RWPE2 (cell line): ENCODE measurements at places on chromosomes 7 and 10.

DNA sequence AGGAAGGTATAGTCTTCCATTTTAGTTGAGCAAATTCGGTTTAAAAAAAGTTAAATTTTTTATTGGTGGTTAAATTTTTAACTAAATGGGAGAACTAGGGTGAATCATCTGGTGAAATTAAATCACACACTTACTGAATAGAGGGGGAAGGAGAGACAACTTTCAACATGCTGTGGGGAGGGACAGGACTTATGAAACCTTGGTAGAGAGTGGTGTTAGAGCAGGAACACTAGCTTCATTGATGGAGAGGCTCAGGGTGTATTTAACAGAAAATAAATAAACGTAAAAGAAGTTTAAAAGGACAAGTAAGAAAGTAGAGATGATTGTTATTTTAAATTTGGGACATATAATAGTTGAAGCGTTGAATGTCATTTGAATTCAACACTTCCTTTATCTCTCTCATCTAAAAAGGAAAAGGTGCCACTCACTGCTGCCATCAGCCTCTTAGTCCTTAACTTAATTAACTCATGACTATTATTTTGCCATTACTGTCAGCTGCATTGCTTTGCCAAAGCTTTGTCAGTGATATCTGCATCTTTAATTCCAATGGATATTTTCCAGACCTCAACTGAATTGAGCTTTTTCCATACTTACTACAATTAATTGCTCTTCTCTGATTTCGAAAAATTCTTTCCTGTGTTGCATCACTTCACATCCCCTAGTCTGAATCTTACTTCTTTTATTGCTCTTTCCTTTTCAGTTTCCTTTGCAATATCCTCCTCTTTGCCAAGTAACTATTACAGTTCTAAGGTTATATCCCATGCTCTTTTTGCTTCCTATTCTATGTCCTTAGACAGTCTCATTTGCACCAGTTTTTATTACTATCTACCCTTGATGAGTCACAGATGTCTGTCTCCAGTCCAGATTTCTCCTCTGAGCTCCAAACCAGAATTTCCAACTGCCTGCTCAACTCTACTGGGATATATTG lies 71.7 kb downstream of the GNAT3 start:
- no peak overlapping the region for H3K4me3 ChIP-seq
- H3K27ac ChIP-seq, result peak overlapping the region; percentile 16
- H3K4me1 ChIP-seq, result no peaks in the 10 kb centered on the region
- H3K36me3 ChIP-seq, result no peaks in the 10 kb centered on the region
- no peaks in the 10 kb centered on the region for H3K27me3 ChIP-seq

- DNase-seq, result no peak
- no peaks in the 10 kb centered on the region for H3K4me1 ChIP-seq
- peaks cover 7% of the 10 kb centered on the region for H3K27me3 ChIP-seq
- no peaks in the 10 kb centered on the region for H3K36me3 ChIP-seq
- no peak overlapping the region for H3K27ac ChIP-seq
Observed at GRCh38 chr10:78134773-78135306, 101.2 kb downstream of the RPS24 start.

DNA sequence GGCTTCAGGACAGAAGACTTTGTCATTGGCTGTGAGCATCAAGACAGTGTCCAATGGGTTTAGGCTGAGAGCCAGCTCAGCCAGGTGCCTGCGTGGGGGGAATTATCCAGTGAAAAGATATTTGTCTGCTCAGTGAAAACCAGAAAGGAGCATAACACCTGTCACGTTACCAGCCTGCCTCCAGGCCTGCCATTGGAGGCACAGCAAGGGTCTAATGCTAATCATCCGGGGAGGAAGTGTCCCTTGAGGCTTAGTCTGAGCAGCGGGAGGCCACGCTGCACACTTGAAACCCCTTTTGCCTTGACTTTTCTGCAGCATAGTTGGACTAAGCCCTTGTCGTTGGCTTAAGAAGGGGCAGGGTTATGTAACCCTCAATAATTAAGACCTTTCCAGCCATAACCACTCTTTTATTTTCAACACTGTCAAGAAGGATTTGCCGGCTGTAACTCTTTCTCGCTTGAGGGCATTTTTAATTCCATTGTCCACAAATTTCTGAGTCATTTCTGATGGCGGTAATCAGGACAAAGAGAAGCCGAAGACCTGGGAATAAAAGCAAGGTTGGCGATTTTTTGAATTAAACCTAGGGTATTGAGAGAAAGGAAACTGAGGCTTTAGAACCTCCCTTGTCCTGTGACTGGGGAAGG lies 639.6 kb upstream of the FOXK1 start:
- H3K4me1 ChIP-seq, result no peaks in the 10 kb centered on the region
- no peak overlapping the region for H3K27ac ChIP-seq
- no peak for DNase-seq
- H3K27me3 ChIP-seq, result no peaks in the 10 kb centered on the region
- no peak overlapping the region for H3K4me3 ChIP-seq
- H3K36me3 ChIP-seq, result no peaks in the 10 kb centered on the region

GRCh38 chr7:123738356-123738755 lies 10.4 kb downstream of the WASL start:
- H3K27ac ChIP-seq, result no peak overlapping the region
- H3K4me3 ChIP-seq, result no peak overlapping the region
- no peak for DNase-seq
- H3K27me3 ChIP-seq, result no peaks in the 10 kb centered on the region
- H3K4me1 ChIP-seq, result no peaks in the 10 kb centered on the region
- peaks cover 9% of the 10 kb centered on the region; the same call in 1 of the 2 replicates for H3K36me3 ChIP-seq

- peaks cover 54% of the 10 kb centered on the region for H3K27me3 ChIP-seq
- no peak overlapping the region for H3K4me3 ChIP-seq
- H3K4me1 ChIP-seq, result peaks cover 4% of the 10 kb centered on the region
- DNase-seq, result peak; percentile 46
- H3K36me3 ChIP-seq, result no peaks in the 10 kb centered on the region
Observed at GRCh38 chr7:129784783-129785684, 167.7 kb downstream of the UBE2H start.

DNA sequence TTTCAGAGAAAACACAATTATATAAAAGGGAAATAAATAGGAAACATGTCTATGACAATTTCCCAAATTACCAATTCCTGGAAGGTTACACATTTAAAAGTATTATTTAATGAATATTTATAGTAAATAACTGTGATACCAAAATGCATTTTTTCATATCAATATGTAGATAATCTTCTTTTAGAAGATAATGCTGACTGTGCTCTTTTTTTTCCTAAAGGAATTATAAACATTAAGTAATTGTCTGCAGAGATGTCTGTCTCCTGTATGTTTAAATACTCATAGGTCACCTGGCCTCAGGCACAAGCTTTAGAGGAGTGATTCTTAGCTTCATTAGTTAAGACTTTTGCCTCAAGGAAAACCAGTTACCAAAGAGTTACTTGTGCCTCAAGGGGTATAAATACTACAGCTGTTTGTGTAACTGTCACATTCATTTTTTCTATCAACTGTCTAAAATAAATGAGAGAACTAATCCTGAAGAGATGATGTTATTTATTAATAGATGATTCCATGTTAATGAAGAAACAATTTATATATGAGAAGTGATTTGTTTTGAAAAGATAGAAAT lies 77.1 kb downstream of the DNAJC1 start:
- H3K4me1 ChIP-seq, result peaks cover 40% of the 10 kb centered on the region
- no peaks in the 10 kb centered on the region for H3K27me3 ChIP-seq
- H3K27ac ChIP-seq, result peak overlapping the region; percentile 93

DNA sequence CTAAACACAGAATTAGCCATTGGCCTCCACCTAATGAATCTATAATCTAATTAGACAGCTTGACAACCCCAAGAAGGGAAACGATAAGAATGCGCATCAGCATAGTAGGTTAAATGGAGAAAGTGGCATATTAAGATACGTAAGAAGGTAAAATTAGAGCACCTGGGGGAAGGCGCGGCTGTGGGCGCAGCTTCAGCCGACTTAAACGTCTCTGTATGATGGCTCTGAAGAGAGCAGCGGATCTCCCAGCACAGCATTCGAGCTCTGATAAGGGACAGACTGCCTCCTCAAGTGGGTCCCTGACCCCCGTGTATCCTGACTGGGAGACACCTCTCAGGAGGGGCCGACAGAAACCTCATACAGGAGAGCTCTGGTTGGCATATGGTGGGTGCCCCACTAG lies 518.8 kb downstream of the PHTF2 start:
- no peaks in the 10 kb centered on the region for H3K36me3 ChIP-seq
- no peak overlapping the region for H3K4me3 ChIP-seq
- no peak for DNase-seq
- no peak overlapping the region for H3K27ac ChIP-seq

GRCh38 chr10:27717224-27717623 lies 28.4 kb downstream of the MKX start:
- H3K27ac ChIP-seq, result no peak overlapping the region
- no peaks in the 10 kb centered on the region for H3K27me3 ChIP-seq

DNA sequence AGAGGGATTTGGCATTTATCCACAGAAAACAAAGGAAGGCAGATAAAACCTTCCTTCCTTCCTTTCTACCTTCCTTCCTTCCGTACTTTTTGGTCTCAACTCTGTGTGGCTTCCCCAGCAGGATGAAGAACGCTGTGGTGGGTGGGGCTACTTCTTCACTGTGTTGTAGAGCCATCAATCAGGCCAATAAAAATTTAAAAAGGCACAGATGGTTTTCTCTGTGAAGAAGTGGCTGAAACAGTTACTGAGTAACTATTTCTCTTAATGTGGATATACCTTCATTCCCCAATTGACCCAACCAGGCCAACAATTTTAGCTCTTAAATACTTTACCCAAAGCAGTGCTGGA lies 75.8 kb downstream of the ZNF92 start:
- H3K27me3 ChIP-seq, result no peaks in the 10 kb centered on the region
- H3K4me1 ChIP-seq, result peaks cover 11% of the 10 kb centered on the region
- no peaks in the 10 kb centered on the region for H3K36me3 ChIP-seq

GRCh38 chr7:55575733-55576132 lies 3.4 kb upstream of the VOPP1 start:
- DNase-seq, result no peak
- no peaks in the 10 kb centered on the region for H3K36me3 ChIP-seq
- peaks cover 23% of the 10 kb centered on the region for H3K4me1 ChIP-seq

- peak overlapping the region; percentile 98 for H3K27ac ChIP-seq
- H3K4me1 ChIP-seq, result peaks cover 59% of the 10 kb centered on the region
- H3K4me3 ChIP-seq, result no peak overlapping the region
- peaks cover 29% of the 10 kb centered on the region for H3K36me3 ChIP-seq
- no peaks in the 10 kb centered on the region for H3K27me3 ChIP-seq
Observed at GRCh38 chr7:48087349-48087748, 1.7 kb upstream of the UPP1 start.
